NCI-H2227 treated with DMSO at 0.1 percent for 48 hours (cell line): ENCODE measurements at places on chromosomes 11 and 22.

- no peak for DNase-seq
Measured at GRCh38 chr22:50118557-50119168, 28.9 kb downstream of the MOV10L1 start.

DNA sequence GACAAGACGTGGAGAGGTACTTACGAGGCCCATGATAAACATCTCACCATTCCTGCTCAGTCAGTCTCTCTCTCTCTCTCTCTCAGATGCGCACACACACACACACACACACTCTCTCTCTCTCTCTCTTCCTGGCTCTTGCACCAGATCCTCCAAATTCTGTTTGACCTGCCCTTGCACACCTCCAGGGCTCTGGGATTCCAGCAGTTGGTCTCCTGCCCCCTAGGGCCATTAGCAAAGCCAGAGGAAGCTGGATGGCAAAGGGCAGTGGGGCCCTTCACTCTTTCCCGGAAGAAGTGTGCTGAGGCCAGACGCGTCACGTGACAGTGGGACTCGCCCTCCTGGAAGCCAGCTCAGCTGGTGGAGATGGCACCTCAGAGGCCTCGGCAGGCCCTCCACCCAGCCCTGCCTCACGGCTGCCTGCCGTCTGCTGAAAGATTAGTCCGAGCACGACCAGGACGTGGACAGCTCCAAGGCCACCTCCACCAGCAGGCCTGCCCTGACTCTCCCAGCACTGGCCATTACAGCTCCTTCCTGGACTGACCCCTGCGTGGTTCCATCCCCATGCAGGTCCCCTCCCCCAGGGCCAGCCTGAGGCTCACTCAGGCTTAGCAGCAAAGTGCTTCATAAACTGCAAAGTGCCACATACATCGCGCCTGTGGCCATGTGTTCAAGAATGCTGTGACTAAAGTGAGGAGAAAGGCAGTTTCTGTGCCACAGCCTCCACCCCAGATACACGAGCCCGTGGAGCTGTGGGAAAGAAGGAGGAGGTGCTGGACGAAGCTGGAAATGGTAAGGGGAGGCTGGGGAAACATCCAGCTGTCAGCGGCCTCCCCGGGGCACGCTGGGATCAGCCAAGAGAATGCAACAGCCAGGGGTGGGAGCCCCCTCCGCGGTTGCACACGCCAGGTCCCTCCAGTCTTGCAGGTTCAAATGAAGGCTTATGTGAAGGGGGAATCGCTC lies 3.7 kb downstream of the PDGFB start:
- DNase-seq: no peak

- no peak for DNase-seq
Measured at GRCh38 chr11:75560644-75561043, 1.4 kb upstream of the SERPINH1 start.

DNA sequence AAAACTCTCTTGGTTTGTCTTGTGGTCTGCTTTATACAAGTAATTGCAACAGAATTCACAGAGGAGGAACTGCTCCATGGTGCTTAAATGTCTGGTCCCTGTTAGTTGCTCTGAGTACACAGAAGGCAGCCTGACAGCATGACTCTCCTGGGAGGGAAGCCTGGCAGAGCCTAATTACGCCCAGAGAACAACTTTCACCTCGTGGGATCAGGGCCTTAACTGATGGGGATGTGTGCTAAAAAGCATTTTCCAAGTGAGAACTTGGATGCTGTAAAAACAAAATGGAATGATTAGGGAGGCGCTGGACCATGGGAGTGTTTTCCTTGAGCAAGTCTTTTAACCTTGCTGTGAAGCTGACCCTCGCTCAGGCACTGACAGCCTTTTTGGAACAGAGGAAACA lies 154.0 kb upstream of the TENM4 start:
- no peak for DNase-seq

DNA sequence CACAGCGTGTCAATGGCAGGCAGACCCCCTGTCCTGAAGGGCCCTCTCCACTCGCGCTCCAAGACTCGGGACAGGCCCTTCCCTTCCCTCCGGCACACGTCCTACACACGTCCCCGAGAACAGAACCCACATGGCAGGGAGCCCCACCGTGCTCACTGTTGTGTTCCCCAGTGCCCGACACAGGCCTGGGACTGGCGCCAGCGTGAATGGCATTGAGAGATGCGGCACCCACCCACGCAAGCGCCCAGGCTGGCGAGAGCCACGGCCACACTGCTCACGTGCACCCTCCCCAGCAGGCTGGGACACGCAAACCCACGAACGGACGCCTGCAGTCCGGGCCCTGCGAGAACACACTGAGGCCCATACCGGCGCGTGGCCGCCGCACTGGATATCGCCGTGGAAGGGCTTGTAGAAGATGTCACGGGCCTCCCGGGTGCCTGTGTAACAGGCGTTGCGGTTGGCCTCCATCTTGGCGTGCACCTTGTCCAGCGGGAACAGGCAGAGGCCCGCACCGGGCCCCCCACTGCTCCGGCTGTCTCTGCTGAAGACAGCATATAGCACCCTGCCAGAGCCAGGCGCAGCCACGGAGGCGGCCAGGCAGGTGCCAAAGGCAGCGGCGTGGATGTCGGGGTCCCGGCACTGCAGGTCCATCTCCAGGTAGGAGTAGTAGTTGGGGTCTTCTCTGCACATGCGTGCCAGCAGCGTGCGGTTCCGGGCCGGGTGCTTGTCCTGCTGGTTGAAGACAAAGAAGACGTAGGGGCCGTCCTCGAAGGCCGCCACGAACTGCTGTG lies 18.1 kb downstream of the PLXNB2 start:
- DNase-seq: no peak

DNA sequence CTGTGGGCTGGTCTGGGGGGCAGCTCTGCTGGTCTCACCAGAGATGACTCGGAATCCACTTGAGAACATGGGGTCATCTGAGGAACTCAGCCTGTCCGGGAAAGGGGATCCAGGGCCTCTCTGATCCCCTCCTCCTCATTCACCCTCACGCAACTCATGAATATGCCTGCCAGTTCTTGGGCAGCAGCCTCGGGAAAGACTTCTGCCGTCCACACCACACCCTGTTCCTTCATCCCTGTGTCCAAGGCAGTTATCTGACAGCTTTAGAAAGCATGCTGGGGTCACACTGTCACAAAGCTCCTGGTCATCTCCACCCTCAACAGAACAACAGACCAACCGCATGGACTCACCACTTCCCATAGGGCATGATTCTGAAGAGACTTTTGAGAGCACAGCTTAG lies 88.3 kb downstream of the AMOTL1 start:
- no peak for DNase-seq

GRCh38 chr22:39558254-39558727 lies 12.3 kb upstream of the CACNA1I start:
- DNase-seq: no peak
